Epithelial cell of proximal tubule (primary cell): ENCODE measurements at places on chromosomes 3 and 15. TPM values are rescaled to one million over a fixed set of nuclear protein-coding genes. Genes with fewer than 3 reads are reported as not detected.

DNA sequence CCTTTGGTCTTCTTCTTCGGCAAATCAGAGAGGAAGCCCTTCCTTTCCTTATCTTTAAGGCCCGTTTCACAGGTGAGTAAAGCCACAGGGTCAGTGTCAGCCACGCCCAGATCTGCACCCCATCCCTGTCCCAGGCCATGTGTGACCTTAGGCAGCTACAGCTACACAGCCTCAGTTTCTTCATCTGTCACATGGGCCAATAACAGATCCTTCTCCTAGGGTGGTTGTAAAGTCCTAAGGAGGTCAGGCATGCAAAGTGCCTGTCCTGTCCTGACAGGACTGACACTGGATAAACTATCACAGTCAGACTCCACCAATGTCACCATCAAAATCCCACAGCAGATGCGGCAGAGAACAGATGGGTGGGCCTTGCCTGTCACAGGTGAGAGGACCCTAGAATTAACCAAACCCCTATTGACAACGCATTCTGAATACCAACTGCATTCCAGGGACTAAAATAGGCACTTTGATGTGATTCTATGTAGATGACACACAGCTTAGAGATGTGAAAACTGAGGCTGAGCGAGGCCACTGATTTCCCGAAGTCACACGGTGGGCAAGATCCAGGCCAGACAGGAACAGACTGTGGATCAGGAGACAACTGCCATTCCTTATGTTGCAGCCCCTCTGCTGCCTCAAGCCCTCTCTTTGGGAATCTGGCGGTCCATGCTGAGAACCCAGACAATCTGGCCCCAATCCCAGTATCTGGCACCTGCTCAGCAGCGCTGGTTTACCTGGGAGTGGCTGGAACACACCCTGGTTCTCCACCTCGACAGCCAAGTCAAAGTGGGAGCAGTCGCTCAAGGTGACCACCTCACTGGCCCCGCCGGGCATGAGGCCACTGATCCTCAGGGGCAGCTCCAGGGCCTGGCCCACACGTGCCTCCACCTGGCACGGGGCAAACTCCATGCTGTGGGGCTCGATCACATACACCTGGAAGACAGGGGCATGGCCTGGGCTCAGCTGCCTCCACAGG is 48.7 kb downstream of the NUP210 start:
- DNase-seq: no peak

- DNase-seq: no peak
Measured at GRCh38 chr15:60062826-60063225, 58.7 kb downstream of the FOXB1 start.

DNA sequence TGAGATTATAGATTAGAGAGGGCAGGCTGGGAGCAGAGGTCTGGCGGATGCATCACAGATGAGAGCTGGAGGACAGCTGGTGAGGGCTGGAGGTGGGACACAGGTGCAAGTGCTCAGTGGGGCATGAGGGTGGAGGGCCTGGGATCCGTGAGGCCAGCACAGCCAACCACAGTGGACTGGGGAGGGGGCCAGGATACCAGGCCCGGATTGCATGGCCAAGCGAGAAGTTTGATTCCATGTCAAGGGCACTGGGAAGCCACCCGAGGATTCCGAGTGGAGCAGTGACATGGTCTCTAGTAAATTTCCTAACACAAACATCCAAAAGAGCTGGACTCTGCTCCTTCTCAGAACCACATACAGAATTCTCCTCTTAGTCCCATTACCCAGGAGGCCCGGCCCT is 44.0 kb upstream of the SLC41A3 start:
- DNase-seq: no peak

GRCh38 chr3:134325061-134325705 is 49.1 kb downstream of the AMOTL2 start:
- DNase-seq: no peak

- peak; percentile 1 for DNase-seq
Measured at GRCh38 chr3:176514297-176514696, 683.0 kb downstream of the TBL1XR1 start.

The RLBP1 gene
- not detected in 2 replicates for total RNA-seq

GRCh38 chr3:3053974-3054373 is 56.2 kb downstream of the IL5RA start:
- no peak for DNase-seq

GRCh38 chr3:189389346-189389745 is 217.6 kb downstream of the TPRG1 start:
- no peak for DNase-seq

- no peak for DNase-seq
Measured at GRCh38 chr3:121175083-121175482, 267.1 kb downstream of the STXBP5L start.

GRCh38 chr15:85689729-85690128 is 105.0 kb downstream of the KLHL25 start:
- no peak for DNase-seq

DNA sequence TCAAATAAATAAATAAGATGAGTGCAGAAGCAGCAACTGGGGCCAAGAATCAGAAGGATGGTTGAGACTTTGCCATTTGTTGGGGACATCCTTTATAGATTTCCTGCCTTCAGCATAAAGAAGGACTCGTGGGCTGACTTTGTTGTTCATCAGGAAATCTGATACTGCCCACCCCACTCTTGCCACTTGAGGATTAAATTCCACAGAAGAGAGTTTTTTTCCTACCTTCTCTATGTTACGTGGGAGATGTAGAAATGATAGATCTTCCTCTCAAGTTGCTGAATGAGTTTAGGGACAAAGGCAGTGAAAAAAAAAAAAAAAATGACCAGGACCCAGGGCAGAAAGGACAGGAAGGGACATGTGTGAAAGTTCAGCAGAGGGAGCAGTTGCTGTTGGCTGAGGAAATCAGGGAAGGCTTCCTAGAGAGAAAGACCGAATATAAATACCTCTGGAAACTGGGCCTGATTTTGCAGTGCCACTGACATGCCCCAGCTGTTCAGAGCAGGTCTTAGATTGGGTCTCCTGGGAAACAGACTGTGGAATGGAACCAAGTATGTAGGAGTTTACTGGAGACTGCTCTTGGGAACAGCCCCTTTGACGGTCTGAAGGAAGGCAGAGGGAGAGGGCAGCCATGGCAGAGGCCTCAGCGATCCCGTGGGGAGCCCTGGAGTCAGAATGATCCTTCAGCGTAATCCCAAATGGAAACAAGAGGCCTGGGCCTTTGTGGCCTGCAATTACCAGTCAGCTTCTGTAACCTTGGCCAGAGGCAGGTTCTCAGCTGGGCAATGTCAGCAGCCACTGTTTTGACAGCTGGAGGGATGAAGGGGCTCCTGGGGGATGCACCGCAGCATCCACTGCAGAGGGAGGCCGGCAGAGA is 50.9 kb downstream of the C3orf20 start:
- no peak for DNase-seq

The PLCH1 gene
- 3.1 and 3.2 TPM in 2 replicates for total RNA-seq

GRCh38 chr3:134090031-134090430 is 60.3 kb upstream of the SLCO2A1 start:
- DNase-seq: no peak

GRCh38 chr15:34362047-34362773 is 4.8 kb downstream of the LPCAT4 start:
- DNase-seq: no peak

DNA sequence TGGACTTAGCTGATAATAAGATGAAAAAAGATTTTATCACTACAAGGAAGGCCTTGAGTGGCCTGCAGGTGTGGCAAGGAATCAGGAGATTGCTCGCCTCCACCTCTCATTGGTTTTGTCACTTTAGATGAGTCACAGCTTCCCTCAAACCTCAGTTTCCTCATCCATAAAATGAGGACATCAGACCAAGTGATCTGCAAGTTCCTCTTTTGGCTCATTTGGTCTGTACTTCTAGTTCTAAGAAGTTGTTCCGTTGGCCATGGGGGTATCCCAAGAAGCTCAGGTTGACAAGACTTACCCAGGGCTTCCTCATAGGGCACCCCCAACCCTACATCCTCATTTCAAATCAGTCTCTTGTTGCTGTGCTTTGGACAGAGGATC is 254.1 kb downstream of the UACA start:
- no peak for DNase-seq

The SRGAP3 gene
- 0.51 and 3.4 TPM in 2 replicates for total RNA-seq

The CLDN18 gene
- total RNA-seq: not detected in 2 replicates
